Sigmoid colon (tissue), 7 donors: ENCODE measurements at places on chromosomes 1 and 21. TPM values are rescaled to one million over a fixed set of nuclear protein-coding genes. Genes with fewer than 3 reads are reported as not detected.

Gene DIP2A
- polyA plus RNA-seq = 11.4 TPM

Gene BATF3
- polyA plus RNA-seq = 3.0 TPM

DNA sequence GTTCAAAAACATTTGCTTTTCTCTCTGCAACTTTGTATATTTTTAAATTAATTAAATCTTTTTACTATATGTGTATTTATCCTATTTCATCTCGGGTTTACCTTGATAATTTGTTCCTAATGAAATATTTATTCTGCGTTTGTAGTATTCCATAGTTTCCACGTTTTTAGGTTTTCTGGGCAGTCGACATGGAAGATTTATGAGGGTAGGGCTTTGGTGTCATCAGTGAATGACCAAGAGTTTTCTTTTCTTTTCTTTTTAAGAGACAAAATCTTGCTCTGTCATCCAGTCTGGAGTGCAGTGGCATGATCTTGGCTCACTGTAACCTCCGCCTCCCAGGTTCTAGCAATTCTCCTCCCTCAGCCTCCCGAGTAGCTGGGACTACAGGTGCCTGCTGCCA lies 17.2 kb upstream of the ZNF669 start:
- no peaks in the 10 kb centered on the region for H3K27me3 ChIP-seq
- H3K4me3 ChIP-seq = no peak overlapping the region
- DNase-seq = no peak
- no peaks in the 10 kb centered on the region for H3K4me1 ChIP-seq
- H3K27ac ChIP-seq = no peak overlapping the region
- no peaks in the 10 kb centered on the region for H3K36me3 ChIP-seq

- H3K27me3 ChIP-seq = no peaks in the 10 kb centered on the region
- no peak for DNase-seq
- H3K27ac ChIP-seq = no peak overlapping the region
- H3K4me1 ChIP-seq = peaks cover 13% of the 10 kb centered on the region
Observed at GRCh38 chr1:116368241-116368640, 4.8 kb upstream of the ATP1A1 start.

GRCh38 chr21:37483776-37484175 lies 117.2 kb downstream of the DYRK1A start:
- no peak overlapping the region for H3K4me3 ChIP-seq
- no peaks in the 10 kb centered on the region for H3K27me3 ChIP-seq
- H3K36me3 ChIP-seq = no peaks in the 10 kb centered on the region
- no peak overlapping the region for H3K27ac ChIP-seq

- no peaks in the 10 kb centered on the region for H3K36me3 ChIP-seq
- DNase-seq = no peak
- no peak overlapping the region for H3K4me3 ChIP-seq
- H3K27me3 ChIP-seq = peaks cover 26% of the 10 kb centered on the region
Observed at GRCh38 chr21:41758550-41758949, 8.3 kb downstream of the RIPK4 start.

- no peaks in the 10 kb centered on the region for H3K36me3 ChIP-seq
- no peaks in the 10 kb centered on the region for H3K27me3 ChIP-seq
- no peak overlapping the region for H3K4me3 ChIP-seq
- no peaks in the 10 kb centered on the region for H3K4me1 ChIP-seq
Observed at GRCh38 chr1:161083748-161084596, 5.4 kb downstream of the NECTIN4 start.

DNA sequence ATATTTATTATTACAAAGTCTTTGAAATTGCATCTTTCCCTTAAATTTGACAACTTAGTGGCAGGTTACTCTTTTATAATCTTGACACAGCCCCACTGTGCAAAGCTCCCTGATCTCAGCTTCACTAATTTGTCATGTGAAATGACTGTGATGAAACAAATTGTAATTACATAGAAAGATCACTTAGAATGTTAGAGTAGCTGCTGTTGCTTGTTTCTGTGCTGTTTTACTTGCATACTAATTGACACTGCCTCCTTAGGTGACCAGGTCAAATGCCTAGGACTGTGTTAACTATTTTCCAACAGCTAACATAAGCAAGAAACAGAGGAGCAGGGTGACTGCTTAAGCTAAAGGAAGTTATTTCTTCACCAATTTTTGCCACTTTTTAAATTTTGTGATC lies 211.3 kb downstream of the ZNF326 start:
- H3K4me3 ChIP-seq = no peak overlapping the region
- no peaks in the 10 kb centered on the region for H3K27me3 ChIP-seq
- H3K4me1 ChIP-seq = no peaks in the 10 kb centered on the region
- no peak overlapping the region for H3K27ac ChIP-seq
- DNase-seq = no peak
- no peaks in the 10 kb centered on the region for H3K36me3 ChIP-seq

GRCh38 chr1:227449051-227449450 lies 114.3 kb upstream of the ZNF678 start:
- no peak for DNase-seq
- H3K4me3 ChIP-seq = no peak overlapping the region
- H3K36me3 ChIP-seq = no peaks in the 10 kb centered on the region
- no peak overlapping the region for H3K27ac ChIP-seq
- H3K4me1 ChIP-seq = no peaks in the 10 kb centered on the region

DNA sequence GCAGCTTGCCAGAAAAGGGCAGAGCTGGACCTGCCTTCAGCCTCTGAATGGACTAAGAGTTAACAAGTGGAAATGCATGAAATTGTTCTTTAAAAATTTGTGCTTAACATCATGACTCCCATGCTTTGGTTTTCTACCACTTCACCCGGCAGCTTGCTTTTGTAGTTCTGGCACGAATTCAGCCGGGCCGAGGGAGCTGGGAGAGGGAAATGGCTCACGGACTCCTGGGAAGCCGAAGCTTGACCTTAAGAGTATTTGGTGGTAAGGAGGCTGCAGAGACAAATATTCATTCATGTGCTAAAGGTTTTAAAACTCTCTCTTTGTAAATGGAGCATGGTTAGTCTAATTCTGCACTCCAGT lies 17.2 kb upstream of the GFI1 start:
- H3K27ac ChIP-seq = no peak overlapping the region
- H3K36me3 ChIP-seq = no peaks in the 10 kb centered on the region
- H3K27me3 ChIP-seq = no peaks in the 10 kb centered on the region
- DNase-seq = no peak
